Stimulated activated CD4-positive, alpha-beta T cell treated with anti-CD3 and anti-CD28 coated beads, TNF-alpha, amount 100 ng/mL, for 4 hours (primary cell): ENCODE measurements at places on chromosomes 2 and 18.

- no peak for DNase-seq
These were observed 576.0 kb downstream of the LRP1B start for GRCh38 chr2:141554810-141555209.

GRCh38 chr18:59960272-59960671 lies 60.5 kb downstream of the PMAIP1 start:
- no peak for DNase-seq

DNA sequence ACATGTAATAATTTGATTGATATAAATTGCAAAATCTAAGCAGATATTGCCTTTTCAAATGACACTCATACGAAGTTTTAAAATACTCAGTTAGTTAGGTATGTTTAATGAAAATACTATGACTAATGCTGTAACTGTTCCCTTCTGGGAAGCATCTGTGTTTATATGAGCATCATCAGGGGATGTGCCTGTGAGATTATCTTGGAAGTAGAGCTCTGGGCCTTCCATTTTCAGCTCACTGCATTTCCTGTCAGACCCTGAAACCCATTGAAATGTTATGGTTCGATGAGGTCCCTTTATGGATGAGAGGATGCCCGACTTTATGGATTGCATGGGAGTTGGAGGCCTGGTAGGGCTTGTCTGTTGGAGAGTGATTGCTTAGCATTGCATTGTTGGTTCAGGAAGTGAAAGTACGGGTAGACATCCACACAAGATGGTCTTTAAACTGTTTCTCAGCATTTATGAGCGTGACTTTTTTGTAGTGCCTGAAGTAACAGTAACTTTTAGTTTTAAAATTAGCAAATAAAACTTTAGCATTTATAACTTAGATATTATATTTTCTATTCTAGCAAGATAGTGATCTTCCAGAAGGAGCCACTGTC lies 28.7 kb downstream of the ELP2 start:
- DNase-seq: no peak

DNA sequence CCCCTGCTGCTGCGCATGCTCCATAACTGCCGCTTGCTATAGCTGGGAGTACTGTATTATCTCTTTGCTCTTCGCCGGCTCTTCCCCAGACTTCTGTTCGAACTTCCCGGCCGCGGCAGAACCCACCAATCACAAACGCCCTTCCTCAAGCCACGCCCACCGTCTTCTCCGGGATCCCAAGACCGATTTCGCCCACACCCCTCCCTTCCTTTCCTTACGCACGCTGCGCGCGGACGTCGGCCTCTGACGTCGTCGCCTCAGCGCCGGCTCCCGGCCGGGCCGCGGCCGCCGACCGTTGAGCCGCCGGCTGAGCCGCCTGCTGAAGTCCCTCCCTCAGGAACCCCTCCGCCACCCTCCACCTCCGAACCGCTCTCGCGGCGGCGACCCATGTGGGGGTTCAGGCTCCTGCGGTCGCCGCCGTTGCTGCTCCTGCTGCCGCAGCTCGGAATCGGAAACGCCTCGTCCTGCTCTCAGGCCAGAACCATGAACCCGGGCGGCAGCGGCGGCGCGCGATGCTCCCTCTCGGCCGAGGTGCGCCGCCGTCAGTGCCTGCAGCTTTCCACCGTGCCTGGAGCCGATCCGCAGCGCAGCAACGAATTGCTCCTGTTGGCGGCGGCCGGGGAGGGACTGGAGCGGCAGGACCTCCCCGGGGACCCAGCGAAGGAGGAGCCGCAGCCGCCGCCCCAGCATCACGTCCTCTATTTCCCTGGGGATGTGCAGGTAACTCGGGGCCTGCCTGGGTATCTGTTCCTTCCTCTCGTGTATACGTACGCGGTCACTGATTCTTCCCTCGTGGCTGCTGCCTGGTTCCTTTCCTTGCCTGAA lies at the start of gene C2orf69:
Gene C2orf69, plus strand, starts transcription at position 242 of the 825 bp plus-strand sequence. Its CDS starts 146 bp downstream, at position 388.
- DNase-seq: peak; percentile 86

DNA sequence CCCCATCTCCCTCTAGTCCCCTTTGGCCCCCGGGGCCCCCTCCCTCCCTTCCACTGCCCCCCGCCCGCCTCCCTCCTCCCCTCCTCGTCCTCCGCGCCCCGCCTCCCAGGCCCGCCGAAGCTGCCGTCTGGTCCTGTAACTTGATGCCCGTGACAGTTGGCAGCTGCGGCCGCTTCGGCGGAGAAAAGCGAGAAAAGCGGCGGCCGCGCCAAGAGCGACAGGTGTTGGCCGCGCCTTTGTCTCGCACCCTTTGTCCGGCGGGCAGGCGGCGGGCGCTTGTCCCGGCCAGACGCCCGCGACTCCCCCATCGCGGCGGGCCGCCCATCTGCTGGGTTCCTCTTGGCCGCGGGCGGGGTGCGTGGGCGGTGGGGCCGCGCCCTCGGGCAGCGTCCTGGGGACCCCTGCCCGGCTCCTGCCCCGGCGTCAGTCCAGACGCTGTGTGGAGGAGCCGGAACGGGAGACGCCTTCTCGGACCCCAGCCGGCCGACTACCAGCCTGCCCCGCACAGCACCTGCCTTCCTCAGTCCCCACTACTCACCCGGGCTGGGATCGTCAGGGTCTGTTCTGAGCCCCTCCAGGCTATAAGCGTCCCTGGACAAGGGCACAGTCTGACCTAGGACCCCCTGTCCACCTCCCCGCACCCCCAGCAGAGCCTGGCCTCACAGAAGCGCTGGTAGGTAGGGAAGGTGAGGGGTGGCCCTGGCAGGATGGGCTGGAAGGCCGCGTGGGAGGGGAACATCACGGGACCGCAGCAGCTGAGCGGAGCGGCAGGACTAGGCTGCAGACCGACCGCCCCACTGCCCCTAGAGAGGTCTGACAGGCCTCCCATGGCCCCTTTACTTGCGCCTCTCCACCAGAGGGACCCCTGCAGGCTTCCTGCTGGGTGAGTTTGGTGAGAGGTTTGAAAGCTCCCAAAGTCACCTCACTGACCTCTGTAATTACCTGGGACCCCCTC lies 1.2 kb upstream of the HES6 start:
- no peak for DNase-seq

DNA sequence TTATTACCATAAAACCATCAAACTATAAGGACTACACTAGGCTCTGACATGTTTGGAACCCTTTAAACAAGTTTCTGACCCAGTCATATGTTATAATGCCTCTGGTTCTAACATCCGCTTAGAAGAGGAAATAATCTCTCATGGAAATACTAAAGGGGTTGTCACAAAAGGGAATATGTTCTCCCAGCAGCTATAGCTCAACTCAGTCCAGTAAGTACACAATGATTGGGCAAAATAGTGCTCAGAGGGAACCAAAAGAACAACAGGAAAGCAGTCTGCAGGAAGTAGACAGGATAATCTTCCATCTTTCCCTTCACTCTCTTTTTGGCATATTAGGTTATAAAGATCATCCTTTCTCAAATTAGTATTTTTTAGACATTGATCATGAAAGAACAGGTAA lies 4.3 kb downstream of the SRBD1 start:
- no peak for DNase-seq
